ENCODE measurements at places on chromosomes 2 and 18. TPM values are rescaled to one million over a fixed set of nuclear protein-coding genes. Genes with fewer than 3 reads are reported as not detected.

GRCh38 chr2:216001216-216002100 lies 11.9 kb downstream of the MREG start:
- H3K36me3 ChIP-seq = no peaks in the 10 kb centered on the region
- H3K4me3 ChIP-seq = no peak overlapping the region
- H3K4me1 ChIP-seq = no peaks in the 10 kb centered on the region
- H3K27ac ChIP-seq = no peak overlapping the region

DNA sequence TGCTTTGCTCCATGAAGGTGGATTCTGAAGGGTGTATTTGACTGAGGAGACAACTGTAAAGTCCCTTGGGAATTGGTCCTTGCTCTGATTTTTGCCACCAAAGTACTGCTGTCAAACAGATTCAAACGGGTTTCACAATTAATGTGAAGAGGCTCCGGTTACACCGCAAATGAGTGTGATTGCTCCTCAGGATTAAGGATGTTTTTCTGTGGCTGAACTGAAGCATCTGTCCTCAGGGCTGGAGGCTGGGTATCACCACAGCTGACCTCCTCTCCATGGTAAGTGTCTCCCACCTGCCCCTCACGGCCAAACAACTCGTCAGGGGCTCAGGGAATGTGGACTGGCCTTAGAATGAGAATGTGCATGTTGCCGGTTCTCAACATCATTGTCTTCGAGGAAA lies 130.4 kb upstream of the NDUFV2 start:
- DNase-seq = no peak
- no peaks in the 10 kb centered on the region for H3K27me3 ChIP-seq
- H3K4me3 ChIP-seq = no peak overlapping the region
- H3K36me3 ChIP-seq = no peaks in the 10 kb centered on the region
- no peak overlapping the region for H3K27ac ChIP-seq

DNA sequence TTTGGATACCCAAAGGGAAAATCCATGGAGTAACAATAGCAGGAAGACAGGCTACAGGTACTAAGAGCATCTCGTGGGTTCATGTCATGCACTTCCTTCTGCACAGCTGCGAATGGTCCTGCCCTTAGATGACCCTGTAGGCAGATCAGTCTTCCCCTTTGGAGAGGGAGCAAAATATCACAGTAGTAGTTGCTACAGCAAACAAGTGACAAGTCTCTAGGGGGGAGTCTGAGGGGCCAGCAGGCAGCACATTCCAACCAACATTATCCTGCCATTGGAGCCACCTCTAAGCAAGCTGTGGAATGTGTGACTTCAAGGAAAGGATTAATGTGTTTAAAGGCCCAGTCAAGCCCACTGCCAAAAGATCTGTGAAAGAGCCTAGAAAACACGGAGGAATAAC lies 273.2 kb upstream of the PARD3B start:
- DNase-seq = no peak
- H3K4me1 ChIP-seq = no peaks in the 10 kb centered on the region
- no peaks in the 10 kb centered on the region for H3K27me3 ChIP-seq
- no peak overlapping the region for H3K4me3 ChIP-seq
- H3K27ac ChIP-seq = no peak overlapping the region

DNA sequence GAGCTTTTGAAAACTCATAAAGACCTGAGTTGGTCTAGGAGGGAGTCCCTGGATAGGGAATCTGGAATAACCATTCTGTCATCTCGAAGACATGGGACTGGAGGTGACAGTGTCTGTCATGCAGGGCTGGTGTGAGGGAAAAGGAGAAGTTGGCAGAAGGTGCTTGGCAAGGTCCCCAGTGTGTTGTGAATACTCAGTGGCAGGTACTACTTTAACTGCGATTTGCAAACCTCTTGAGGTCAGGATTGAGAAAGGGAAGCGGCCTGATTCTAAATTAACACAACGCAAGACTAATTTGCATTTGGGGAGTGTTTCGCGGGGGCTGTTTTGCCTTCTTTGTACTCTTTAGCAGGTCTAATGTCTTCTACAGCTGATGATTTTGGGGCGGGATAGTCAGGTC lies 77.0 kb upstream of the TMEM200C start:
- H3K27me3 ChIP-seq = no peaks in the 10 kb centered on the region
- no peaks in the 10 kb centered on the region for H3K36me3 ChIP-seq
- no peak for DNase-seq
- no peaks in the 10 kb centered on the region for H3K4me1 ChIP-seq
- no peak overlapping the region for H3K4me3 ChIP-seq
- no peak overlapping the region for H3K27ac ChIP-seq

- no peaks in the 10 kb centered on the region for H3K36me3 ChIP-seq
- no peak overlapping the region for H3K4me3 ChIP-seq
- no peaks in the 10 kb centered on the region for H3K4me1 ChIP-seq
- no peaks in the 10 kb centered on the region for H3K27me3 ChIP-seq
- H3K27ac ChIP-seq = no peak overlapping the region
These were observed 140.9 kb upstream of the RASGRP3 start for GRCh38 chr2:33335516-33335915.

- no peak for DNase-seq
- no peaks in the 10 kb centered on the region for H3K36me3 ChIP-seq
- H3K4me1 ChIP-seq = no peaks in the 10 kb centered on the region
- no peaks in the 10 kb centered on the region for H3K27me3 ChIP-seq
These were observed 1960.2 kb downstream of the SUCLG1 start for GRCh38 chr2:82498777-82499443.

- peaks cover 13% of the 10 kb centered on the region for H3K36me3 ChIP-seq
- no peak overlapping the region for H3K4me3 ChIP-seq
These were observed 40.3 kb downstream of the IMPA2 start for GRCh38 chr18:12021596-12021995.

- no peaks in the 10 kb centered on the region for H3K4me1 ChIP-seq
- no peaks in the 10 kb centered on the region for H3K27me3 ChIP-seq
- no peak overlapping the region for H3K27ac ChIP-seq
- no peak for DNase-seq
These were observed 401.4 kb downstream of the NBAS start for GRCh38 chr2:15159751-15160177.

GRCh38 chr2:235868224-235868623 lies 300.0 kb downstream of the GBX2 start:
- DNase-seq = no peak
- H3K4me3 ChIP-seq = no peak overlapping the region
- no peak overlapping the region for H3K27ac ChIP-seq

DNA sequence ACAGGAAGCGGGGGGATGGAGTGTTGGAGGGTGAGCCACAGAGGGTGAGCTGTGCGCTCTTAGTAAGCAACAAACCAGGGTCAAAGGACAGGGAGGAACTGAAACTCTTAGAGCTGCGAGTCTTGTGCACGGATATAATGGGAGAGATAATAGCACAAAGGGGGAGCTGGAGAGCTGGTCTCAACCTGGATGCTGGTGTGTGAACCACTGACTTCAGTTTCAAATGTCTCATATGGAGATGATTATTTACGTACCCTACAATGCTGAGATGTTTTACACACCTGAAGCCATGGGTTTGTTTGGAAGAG lies 35.9 kb downstream of the PTGR3 start:
- no peaks in the 10 kb centered on the region for H3K4me1 ChIP-seq
- no peaks in the 10 kb centered on the region for H3K27me3 ChIP-seq
- no peak overlapping the region for H3K27ac ChIP-seq
- no peak overlapping the region for H3K4me3 ChIP-seq
- no peak for DNase-seq
- H3K36me3 ChIP-seq = no peaks in the 10 kb centered on the region

DNA sequence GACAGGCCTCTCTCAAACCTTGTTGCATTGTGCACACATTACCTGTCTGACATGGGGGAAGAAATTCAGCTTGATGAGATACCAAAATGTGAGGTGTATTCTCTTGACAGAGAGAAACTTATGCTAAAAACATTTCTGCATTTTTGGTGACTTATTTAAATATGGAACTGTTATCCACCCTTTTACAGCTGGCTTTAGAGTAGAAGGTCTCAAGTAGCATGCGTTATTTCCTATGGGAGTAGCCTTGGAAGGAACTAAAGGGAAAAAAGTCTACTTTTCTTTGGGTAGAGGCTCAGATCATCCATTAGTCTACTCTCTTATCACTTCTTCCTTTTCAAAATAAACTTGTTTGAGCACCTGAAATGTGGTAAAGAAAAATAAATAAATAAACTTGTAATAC lies 56.5 kb upstream of the TWSG1 start:
- H3K36me3 ChIP-seq = peaks cover 10% of the 10 kb centered on the region
- no peak for DNase-seq
- no peak overlapping the region for H3K27ac ChIP-seq

The FSHR gene
- not detected for total RNA-seq

The C1QL2 gene
- 1.0 TPM for total RNA-seq

The SNED1 gene
- 33.0 TPM for total RNA-seq

The IKZF2 gene
- 1.3 TPM for total RNA-seq

The GPR35 gene
- total RNA-seq = 0.33 TPM
